Stimulated activated CD8-positive, alpha-beta memory T cell treated with anti-CD3 and anti-CD28 coated beads, Interleukin-7, amount 100 ng/mL, for 1 hour (primary cell): ENCODE measurements at places on chromosomes 11 and 22.

GRCh38 chr11:119478711-119479285 is 55.8 kb upstream of the THY1 start:
- DNase-seq, result no peak

GRCh38 chr11:65714433-65714832 is 2.4 kb downstream of the KAT5 start:
- DNase-seq, result no peak

DNA sequence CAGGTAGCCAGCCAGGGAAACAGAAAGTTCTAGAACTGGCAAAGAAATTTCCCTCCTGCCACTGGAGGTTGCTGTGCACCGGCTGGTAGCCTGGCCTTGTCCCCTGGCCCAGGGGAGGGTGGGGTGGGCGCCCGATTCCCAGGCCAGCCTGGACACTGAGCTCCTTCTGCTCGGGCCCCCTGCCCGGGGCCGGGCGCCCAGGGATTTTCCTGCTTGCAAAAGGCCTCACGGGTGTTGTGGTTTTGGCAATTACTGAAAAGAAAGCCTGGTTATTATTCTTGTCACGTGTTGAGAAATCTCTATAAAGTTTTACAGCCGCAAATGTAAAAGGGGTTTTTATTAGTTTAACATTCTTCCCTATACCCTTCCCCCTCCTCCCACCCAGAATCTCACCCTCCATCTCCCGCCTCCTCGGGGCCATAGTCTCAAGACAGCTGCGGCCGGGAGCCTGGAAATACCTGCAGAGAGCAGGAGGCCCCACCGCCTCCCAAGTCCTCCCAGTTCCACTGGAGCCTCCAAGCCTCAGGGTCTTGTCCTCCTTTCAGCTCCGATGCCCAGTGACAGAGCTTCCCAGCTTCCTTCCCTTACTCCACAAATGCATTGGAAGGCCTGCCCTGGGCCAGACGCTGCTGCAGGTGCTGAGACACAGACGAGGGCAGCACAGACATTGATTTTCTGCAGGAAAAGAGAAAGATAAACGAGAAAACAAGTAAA is 1515.6 kb downstream of the TBC1D22A start:
- DNase-seq, result no peak

- no peak for DNase-seq
These were observed 95.7 kb downstream of the TEAD1 start for GRCh38 chr11:12769834-12770345.

DNA sequence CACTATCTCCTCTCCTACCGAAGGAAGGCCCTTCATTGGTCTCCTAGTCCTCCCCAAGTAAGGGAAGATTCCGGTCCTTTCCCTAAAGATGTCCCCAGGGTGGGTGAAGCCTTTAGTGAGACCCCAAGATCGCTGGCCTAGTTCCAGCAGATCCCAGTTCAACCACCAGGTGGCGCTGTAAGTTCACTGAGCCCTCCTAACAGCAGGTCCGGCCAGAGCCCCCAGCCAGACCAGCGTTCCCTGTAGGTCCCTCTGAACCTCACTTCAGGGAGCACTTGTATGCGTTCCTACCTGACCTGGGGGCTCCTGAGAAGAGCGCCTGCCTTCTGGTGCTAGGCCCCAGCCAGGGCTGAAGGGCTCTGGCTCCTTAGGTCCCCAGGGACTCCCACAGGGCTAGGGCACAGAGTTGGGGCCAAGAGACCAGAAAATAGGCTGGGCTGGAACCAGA is 38.1 kb downstream of the LMO1 start:
- DNase-seq, result peak; percentile 56

GRCh38 chr11:22037505-22037904 is 155.4 kb upstream of the ANO5 start:
- DNase-seq, result no peak

GRCh38 chr11:69280994-69281393 is 13.0 kb upstream of the MYEOV start:
- DNase-seq, result no peak

DNA sequence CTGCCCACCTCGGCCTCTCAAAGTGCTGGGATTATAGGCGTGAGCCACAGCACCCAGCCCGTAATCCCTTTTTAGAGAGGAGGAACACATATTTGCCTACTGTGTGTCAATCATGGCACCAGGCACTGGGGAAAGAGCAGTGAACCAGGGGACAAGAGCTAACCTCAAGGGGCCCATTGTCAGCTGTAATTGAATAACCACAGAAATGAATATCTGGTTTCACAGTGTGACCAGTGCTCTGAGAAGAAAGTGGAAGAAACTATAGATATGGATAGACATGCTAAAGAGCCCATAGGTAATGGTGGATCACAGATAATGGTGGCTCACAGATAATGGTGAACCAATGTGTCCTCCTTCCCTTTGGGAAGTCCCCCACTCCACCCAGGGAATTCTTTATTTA is 8.6 kb upstream of the KCTD14 start:
- DNase-seq, result no peak

GRCh38 chr22:38424525-38425080 is 30.4 kb downstream of the KCNJ4 start:
- DNase-seq, result no peak

GRCh38 chr22:36753120-36753802 is 22.7 kb downstream of the IFT27 start:
- DNase-seq, result no peak

DNA sequence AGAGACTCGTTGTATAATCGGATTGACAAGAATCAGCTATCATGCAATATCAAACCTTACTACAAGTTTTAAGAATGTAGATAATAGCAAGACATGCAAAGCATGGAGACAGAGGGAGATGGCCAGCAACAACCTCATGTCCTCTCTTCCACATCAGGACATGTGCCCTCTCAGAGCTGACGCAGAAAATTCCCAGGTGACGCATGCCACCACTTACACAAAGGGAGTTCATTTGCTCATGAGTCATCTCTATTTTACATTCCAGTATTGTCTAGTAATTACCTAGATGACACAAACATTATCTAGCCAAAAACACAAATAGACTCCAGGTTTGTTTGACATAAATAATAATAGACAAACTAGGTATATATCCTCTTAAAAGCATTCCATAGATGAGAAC is 38.1 kb upstream of the OPCML start:
- DNase-seq, result no peak

DNA sequence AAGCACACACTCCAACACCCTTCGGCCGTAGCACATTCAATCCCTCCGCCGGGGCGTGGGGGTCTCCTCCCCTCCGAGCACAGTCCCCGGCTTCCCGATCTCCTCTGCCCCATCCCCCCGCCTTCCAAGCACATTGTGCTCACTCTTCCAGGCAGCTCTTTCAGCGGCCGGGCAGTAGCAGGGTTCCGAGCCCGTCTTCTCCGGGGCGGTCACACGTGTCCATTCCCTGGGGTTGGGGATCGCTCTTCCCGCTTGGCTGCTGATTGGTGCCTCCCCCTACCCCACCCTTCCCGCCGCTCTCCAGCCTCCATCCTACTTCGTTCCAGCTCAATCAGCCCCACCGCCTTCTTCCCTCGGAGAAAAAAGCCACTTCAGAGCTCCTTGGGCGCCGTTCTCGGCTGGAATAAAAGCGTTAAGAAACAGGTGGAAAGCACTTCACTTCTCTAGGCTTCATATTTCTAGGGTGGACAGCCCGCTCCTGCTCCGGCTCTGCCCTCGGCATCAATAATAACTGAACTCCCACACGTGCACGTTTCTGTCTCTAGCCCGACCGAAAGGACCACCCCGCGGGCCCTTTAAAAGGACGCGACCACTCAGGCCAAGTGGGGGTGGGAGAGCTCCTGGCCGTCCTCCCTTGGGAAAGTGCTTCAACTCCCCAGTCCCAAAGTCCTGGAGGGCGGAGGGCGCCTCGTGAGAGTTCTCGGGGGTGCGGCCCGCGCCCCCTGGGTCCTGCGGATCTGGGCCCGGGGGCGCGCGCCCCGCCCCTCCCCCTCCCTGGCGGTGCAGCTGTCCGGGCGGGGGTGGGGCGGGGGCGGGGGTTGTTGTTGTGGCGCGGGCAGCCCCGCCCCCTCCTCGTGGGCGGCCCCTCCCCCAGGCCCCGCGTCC is 464 bp upstream of the CECR2 start:
- DNase-seq, result no peak

DNA sequence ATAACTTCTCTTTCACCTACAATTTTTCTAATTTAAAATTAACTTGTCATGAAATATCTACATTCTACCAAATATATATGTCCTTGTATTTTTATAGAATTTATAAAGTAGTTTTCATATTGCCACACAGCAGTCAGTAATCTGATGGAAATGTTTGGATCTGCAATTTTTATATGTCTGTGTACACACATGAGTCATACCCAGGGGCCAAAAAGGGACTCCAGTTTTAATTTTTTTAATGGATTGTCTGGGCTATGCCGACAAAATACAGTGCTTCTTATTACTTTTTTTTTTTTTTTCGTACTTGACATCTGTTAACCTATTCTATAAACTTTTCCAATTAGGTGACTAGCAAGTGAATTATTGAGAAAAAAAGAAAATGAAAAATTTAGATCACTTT is 6.3 kb downstream of the GUCY1A2 start:
- no peak for DNase-seq

DNA sequence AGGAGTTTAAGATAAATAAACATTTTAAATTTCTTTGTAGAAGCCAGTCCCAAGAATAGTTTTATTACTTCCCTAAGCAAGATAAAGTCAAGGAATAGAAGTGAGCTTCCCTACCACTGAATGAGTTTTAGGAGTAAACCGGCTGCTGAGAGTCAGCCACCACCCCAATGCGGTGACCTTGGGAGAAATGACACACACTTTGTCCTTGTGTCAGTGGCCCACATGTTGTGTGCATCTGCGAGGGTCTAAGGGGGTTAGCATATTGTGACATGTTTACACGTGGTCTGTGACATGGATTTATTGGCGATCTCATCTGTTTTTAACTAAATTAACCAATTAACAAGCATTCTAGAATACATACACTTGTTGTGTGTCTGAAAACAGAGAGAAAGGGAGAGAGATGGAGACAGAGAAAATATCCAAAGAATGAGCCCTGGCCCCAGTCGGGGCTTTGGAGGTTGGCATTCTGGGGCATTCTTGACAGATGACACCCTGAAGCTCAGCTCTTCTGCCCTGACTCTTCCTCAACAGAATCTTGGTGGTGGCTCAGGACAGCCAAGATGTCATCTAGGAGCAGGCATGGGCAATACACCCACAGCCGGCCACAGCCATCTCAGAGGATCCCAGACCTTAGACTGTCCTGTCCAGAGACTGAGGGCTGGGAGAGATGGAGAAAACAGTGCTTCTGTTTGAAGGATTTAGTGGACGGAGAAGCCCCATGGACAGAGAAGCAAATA is 29.7 kb upstream of the TMPRSS4 start:
- DNase-seq, result no peak

DNA sequence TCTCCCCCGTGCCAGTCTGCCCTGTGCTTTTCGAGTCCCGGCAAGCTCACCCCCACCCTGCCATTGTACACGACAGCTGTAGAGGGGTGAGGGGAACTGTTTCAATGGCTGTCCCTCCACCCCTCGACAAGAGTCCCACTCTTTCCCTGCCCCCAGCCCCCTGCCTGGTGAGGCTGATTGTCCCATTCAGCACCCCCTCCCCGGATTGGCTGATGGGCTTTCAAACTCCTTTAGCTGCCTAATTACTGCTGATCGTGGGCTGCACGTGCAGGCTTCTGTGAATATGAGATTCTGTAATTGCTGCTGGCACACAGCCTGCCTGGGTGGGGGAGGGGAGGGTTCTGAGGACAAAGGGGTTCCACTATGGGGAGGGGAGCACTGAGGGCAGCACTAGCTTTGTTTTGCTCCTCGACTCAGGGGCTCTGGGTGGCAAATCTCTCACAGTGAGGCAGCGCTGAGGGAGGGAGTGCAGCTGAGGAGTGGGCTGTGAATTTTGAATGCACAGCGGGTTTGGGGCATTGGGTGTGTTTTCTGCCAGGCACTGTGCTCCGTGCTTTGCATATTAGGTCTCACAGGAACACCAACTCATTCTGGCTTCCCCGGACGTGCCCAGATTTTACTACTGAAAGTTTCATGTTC is 42.6 kb upstream of the ACCSL start:
- DNase-seq, result no peak

GRCh38 chr11:128660947-128661346 is 32.9 kb upstream of the FLI1 start:
- DNase-seq, result no peak

- DNase-seq, result no peak
These were observed 43.4 kb downstream of the CCDC81 start for GRCh38 chr11:86418106-86418505.
